Large intestine (tissue), 12 donors: ENCODE measurements at places on chromosomes 7 and 10.

GRCh38 chr7:94360926-94361325 is 33.8 kb upstream of the COL1A2 start:
- no peak for DNase-seq

DNA sequence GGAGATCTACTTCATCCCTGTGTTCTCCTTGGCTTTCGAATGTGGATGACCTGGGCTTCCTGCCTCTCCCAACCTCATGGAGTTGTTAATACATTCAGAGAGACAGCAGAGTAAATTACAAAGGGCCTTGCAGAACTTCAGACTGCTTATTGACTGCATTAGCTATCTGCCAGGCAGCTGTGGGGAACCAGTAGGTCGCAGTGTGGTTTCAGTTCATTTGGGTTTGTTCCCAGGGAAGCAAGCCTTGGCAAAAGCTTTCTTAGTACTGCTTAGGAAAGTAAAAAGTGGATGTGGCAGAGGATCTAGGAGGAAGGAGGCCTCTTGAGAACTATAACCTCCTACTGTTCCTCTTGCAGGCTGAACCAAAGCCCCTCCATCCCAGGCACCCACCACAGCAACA is 9.2 kb downstream of the NPFFR1 start:
- no peak for DNase-seq

- DNase-seq, result peak; percentile 85
Measured at GRCh38 chr10:5547931-5548660, 23.3 kb downstream of the CALML3 start.

DNA sequence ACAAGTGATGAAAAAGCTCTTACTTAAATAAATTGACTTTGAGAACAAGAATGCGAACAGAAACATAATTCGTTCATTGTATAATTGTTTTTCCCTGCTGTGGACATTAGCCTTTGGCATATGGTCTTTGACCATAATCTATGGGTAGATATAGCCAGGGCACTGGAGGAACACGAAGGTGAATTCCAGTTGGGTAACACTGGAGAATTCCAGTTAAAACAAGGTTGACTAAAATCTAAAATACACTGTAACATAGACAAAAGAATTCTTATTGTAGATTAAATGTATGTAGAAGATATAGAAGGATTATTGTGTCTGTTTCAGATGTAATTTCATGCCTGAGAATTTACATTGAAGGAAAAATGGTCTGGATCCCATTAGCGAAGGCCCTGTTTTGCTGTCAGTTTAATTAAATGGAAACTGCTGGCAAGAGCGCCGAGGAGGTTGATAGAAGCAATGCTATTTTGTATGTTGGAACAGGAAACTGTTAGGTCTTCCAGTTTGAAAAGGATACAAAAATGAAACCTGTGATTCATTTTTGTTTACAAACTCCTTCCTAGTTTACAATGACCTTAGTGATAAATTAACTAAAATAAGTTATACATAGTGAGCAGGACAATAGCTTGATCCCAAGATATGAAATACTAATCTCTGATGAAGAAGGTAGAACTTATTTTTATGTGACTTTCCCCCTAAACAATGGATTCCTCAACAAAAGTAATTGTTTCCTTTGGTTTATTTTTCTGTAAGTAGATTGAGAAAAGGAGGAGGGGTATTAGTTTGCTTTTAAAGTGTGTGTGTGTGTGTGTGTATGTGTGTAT is 68.9 kb downstream of the ARID5B start:
- no peak for DNase-seq

DNA sequence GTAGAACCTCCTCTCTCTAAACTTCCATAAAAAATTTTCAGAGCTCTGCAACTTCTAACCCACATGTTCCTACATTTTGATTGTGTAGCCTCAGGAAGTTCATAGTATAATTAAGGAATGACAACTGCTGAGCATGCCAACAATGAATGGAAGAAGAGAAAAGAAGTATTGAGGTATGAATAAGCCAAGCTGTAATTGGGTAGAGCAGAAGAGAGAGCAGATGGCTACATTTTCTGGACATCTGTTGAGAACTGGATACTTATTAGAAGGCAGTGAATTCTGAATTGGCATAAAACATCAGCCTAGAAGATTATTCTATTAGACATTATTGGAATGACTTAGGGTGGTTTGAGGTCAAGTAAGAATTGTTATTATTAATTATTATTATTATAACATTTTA is 728.3 kb upstream of the PHF14 start:
- DNase-seq, result no peak

GRCh38 chr7:93551063-93551895 is 23.2 kb downstream of the CALCR start:
- DNase-seq, result no peak

DNA sequence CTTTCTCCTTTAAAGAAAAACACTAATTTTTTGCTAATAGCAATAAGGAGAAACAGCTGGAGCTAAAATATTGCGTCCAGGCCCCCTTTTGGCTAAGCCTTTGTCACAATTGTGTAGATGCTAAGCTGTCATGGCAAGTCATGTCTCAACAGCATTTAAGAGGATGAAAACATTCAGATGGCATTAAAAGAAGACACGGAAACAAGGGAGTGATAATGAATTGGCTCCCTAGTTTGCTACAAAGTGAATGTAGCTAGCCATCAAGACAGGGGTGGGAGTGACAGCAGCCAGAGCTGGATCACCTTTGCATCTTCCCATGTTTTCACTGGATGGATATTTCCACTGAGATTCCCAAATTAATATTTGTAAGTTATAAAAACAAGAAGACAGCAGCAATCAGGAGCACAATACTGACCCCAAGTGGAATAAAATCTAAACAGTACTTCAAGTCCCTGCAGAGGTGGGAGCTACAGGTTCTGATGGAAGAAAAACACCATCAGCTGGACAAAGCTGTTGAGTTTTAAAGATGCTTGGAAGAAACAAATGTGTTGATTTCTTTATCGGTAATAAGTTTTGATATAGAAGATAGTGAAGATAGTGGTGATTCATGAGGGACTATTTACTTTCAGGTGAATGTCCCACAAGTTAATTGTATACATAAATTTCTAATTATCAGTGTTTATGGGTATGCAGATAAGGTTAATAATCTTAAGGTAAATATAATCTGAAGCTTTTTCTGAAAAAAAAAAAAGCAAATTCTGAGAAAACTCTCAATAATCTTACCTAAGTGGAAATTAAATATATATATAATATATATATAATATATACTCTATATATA is 129.4 kb downstream of the SLC16A9 start:
- no peak for DNase-seq

DNA sequence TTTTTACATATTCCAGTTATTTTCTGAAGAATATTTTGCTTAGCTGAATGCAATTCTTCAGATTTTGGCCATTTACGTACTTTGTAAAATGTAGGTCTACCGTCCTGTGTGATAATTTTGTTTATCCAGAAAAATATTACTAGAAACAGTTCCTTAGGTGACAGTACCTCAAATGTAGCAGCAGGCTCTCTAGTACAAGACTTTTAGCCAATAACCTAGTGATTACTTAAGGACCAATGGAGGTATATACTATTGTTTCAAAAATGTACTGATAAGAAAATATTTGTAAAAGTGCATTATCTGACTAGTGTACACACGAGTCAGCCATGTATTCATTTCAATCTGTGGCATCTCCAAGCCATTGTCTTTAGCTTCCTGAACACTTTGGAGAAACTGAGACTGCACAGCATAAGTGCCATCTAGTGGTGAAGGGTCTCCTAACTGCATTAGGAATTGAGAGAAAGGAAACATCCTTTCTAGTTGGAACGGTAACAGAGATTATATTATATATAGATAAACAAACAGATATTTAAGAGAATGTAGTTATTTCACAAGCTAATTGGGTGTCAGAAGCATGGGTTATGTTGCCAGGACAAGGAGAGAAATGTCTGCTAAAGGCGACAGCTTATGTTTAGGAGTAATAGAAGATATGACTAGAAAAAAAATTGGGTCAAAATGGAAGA is 23.7 kb downstream of the RTKN2 start:
- peak; percentile 62 for DNase-seq

GRCh38 chr10:114408112-114408967 is 4.0 kb upstream of the AFAP1L2 start:
- no peak for DNase-seq

DNA sequence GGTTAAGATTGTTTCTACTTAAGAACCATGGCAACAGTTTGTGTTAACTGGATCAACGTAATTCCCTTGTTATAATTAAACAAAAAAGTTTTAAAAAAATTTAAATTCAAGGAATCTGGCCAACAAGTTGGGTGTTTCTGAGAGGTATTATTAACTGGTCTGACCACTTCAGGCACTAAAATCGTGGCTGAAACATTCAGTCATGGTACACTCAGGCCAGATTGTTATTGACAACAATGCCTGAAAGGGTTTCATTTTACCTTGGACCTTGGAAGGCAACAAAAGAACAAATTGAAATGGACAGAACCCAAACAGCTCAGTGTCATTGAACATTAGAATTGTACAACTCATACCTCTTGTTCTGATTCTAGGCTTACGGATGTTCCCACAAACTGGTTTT is 103.3 kb upstream of the ARMC3 start:
- no peak for DNase-seq

- DNase-seq, result no peak
Measured at GRCh38 chr10:59093461-59093860, 83.0 kb upstream of the PHYHIPL start.

DNA sequence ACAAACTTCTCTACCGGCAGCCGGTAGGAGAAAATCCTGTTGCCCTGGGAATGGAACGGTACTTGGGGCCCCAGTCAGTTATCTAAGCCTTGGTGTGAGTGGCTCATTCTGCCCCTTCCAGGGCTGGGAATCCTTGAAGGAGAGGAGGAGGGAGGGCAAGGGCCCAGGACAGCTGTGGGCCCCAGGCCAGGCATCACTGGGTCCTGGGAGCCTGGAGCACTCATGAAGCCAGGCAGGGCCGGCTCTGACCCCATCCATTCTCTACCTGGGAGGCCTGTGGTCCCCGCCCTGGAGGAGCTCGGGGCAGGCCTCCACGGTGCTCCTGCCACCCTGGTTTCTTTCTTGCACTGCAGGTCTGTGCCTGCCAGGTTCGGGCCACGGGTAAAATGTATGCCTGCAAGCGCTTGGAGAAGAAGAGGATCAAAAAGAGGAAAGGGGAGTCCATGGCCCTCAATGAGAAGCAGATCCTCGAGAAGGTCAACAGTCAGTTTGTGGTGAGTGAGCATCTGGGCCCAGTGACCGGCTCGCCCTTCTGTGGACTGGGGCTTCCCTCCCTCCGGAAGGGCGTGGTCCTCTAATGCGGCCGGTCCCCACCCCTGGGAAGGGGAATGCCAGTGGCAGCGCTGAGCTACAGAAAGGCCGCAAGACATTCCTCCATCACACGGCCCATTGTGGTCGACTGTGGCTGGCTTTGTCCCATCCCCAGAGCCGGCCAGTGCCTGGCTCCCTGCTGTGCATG is 111.3 kb downstream of the RGS10 start:
- DNase-seq, result no peak

DNA sequence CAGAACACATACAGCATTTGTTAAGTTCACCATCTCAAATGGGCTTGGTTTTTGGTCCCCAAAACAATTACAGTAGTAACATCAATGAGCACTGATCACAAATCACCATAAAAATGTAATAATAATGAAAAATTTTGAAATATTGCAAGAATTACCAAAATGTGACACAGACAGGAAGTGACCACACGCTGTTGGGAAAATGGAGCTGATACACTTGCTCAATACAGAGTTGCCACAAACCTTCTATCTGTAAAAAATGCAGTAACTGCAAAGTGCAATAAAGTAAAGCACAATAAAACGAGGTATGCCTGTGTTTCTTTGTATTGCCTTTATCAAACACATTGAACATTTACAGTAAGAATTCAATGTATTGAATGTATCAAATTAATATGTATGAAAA is 262.7 kb downstream of the CTNNA3 start:
- DNase-seq, result peak; percentile 6

GRCh38 chr7:123797673-123798531 is 47.1 kb upstream of the HYAL4 start:
- DNase-seq, result peak; percentile 74

DNA sequence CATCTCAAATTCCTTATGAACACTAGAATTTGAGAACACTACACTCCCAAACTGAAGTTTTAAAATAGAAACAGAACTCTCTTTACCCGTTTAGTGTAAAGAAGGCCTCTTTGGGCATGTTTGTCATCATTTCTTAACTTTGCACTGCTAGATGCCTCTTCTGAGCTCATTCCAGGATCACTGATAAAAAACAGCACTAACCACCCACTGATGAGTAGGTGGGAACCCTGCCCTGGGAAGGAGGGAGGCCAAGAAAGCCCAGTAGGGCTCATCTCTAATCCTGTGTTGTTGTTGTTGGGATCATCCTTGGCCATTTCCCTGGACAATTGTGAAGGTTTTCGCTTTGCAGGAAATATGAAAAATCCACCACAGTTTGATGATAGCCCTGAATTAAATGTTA is 68.2 kb downstream of the CUBN start:
- no peak for DNase-seq

DNA sequence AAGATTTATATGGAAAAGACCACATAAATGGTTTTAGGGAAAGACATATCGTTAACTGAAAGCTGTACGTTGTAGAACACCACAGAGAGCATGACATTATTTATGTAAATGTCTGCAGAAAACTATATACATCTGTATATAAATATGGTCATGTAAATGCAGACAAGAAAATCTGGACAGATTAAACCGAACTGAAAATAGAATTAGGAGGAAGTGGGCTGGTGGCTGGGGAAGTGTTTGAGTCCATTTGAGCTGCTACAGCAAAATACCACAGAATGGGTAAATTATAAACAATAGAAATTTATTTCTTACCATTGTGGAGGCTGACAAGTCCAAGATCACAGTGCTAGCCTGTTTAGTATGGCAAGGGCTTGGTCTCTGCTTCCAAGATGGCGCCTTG is 56.3 kb upstream of the USP6NL start:
- DNase-seq, result no peak
